AG04450 (cell line): ENCODE measurements at places on chromosomes 16 and 17.

- DNase-seq, result no peak
Measured at GRCh38 chr16:68015681-68016080, at the start of gene DPEP2NB. DPEP2NB (minus strand) TSS chr16:68015911; CDS start chr16:68015770, 141 bp downstream.

DNA sequence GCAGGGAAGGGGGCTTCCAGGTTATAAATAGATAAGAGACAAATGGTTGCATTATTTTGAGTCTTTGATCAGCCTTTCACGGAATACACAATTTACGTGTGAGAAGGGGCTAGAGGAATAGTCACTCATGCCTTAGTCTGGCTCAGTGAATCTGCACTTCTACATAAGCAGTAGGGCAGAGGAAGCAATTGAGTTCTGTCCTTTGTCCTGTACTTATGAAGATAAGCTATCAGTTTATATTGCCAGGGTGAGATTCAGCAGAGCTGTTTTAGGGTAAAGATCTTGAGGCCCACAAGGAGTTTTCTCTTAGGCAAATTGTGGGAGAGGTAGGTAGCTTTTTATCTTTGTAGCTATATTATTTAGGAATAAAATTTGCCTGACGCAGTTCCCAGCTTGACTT lies 33.3 kb downstream of the TOM1L1 start:
- DNase-seq, result no peak

DNA sequence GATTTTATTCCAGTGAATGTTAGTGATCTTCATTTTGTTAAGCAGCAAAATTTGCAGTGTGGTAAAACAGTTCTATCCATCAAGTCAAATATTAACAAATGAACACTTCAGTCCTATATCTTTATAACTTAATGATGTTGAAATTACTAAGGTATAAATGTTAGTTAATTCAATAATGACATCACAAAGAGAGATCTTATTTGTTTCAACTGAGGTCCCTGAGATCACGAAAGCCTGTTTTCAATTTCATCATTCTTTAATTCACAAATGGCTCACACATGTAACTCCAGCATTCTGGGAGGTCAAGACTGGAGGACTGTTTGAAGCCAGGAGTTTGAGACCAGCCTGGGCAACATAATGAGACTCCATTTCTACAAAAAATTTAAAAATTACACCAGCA lies 13.9 kb downstream of the SMURF2 start:
- DNase-seq, result no peak

DNA sequence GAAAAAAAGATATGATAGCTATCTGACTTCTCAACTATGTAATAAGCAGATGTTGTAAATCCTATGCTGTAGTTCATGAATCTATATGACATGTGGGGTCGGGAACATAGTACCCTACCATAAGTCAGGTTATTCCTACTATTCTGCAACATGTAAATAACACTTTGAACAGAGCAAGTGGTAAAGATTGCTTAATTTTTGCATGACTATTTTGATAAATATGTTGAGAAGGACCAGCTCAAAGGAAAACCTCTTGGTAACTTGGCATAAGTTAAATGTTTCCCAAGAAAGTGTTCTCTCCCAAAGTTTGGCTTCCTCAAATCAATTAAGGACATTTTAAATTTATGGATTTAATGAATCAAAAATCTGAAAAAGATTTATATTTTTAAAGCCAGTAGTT lies 62.1 kb downstream of the ABHD15 start:
- no peak for DNase-seq

DNA sequence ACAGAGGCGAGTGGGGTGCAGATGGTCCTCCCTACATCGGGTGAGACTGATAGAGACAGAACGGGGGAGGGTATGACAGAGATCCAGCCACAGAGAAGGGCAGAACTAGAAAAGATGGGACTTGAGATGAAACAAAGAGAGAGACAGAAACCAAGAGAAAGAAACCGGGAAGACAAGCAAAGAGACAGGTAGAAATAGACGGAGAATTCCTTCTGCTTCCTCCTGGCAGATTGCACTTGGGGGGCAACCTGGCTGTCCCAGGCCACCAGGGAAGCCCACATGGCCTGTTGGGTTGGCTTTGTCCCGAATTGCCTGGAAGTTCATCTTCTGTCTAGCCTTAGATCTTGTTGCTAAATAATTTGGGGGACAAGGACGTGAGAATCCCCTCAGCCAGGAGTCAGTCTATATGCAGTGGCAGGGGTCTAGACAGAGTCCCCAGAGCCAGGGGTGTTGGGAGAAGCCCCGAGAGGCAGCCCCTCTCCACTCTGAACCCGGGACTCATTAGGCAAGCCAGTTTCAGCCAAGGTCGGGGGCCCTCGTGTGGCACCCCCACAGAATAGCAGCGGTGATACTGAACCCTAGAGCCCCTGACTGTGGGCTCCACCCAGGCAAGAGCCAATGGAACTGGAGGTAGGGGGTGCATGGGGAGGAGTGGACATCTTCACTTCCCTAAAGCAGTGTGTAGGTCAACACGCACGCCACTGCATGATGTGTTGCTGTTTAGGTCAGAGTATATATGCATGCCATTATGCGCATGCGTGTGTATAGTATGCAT lies 627 bp upstream of the TSPOAP1 start:
- DNase-seq, result no peak

DNA sequence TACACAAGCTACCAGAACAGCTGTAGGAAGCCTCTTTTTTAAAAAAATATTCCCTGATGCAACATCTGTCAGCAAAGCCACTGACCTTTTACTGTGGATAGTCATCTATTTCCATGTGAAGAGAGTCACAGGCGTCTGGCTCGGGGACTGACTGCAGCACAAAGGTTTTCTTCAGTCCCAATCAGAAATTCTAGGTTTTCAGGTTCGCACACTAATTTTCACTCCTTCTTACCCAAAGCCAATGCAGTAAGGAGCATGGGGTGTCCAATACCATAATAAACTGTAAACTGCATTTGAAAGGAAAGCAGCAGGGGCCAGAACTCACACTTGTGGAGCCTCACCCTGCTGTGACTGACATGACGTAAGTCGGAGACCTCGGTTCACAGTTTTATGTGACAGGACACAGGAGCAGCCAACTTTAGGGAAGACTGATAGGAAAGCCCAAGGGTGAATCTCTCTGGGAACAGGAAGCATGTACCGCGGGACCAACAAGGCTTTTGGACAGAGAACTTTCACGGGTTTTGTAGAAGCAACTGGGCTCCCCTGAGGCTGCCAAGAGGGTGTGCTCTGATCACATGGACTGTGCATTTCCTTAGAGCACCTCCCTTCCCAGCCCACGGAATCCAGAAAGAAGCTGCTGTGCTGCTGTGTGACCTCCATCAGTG lies 9.1 kb upstream of the TMEM100 start:
- no peak for DNase-seq

DNA sequence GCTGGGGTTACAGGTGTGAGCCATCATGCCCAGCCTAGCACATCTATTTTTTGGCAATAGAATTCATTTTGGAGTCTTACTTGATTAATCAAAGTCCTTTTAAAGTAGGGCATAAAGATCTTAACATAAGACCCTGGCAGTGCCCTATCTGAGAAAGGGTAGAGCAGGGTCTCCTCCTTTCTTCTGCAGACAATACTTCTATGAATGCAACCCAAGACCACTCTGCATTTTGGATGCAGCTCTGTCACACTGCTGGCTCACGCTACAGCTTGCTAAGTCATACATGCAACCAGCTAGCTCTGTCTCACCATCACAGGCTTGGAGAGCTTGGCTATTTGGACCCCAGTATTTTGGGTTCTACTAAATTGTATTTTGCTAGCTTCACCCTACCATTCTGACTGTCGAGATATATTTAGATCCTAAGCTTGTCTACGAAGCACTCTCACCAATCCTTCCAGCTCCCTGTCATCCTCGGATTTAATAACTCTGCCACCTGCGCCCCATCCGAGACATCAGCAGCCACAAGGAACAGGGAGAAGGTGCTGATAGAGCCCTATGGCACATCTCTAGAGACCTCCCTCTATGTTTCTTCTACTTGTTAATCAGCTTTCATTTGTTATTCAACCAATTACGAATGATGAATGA lies 45.1 kb downstream of the RBFOX3 start:
- DNase-seq, result no peak

DNA sequence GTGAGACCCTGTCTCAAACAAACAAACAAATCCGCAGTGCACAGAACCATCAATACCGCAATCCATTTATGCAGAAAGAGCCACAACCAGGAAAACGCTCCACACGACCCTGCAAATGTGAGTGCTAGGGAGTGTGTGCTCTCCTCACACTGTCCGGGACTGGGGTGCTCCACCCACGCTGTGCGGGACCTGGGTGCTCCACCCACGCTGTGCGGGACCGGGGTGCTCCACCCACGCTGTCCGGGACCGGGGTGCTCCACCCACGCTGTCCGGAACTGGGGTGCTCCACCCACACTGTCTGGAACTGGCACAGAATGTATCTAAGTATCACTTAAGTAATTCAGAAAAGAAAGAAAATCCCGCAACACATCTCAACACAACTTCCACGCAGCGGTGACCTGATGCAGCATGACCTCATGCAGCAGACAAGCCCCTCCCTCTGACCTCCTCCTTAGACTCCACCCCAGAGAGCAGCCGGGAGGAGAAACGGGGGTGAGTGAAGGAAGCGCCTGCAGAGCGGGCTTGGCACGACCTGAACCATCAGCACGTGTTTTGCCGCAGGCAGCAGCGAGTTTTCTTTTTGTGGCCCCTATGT lies 38.5 kb downstream of the ZNF276 start:
- no peak for DNase-seq

DNA sequence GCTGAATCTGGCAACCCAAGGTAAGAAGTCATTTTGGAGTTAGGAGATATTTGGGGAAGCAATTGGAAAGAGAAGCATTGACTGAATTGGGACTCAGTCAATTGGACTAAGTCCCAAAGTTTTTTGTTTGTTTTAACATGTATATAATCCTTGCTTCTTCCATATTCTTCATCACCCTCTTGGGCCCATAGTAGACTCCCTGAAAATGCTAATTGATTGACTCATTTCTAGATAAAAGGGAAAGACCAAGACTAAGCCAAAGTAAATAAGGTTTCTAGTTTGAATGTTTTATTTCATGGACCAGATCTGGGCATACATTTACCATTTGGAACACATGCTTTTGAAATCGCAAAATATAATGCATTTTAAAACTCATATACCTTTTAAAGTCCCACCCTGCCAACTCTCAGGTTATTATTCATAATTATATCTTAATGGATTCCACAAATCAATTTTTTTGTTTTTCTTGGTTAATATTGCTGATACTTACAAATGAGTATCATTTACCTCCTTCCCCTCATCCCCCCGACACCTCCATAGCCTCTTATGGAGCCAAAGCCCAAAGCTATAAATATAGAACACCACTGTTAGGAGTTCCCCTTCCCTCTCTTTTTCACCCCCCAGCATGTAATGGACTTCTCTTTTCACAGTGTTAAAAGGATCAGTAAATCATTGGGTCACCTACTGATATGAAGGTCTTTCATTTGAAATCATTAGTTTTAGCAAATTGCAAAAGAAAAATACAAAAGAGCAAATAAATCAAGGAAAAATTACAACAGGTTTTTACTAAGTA lies 674.0 kb upstream of the SOX9 start:
- DNase-seq, result no peak

DNA sequence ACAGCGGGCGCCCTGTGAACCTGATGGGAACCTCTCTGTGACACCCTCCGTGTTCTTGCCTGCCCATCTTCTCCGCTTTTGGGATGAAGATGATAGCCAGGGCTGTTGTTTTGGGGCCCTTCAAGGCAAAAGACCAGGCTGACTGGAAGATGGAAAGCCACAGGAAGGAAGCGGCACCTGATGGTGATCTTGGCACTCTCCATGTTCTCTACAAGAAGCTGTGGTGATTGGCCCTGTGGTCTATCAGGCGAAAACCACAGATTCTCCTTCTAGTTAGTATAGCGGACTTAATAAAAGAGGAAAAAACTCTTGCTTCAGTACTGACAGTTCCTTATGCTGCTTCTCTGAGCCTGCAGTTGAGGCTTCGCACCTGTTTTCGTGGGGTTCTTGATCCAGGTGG lies 10.5 kb downstream of the CDK5RAP3 start:
- DNase-seq, result no peak

DNA sequence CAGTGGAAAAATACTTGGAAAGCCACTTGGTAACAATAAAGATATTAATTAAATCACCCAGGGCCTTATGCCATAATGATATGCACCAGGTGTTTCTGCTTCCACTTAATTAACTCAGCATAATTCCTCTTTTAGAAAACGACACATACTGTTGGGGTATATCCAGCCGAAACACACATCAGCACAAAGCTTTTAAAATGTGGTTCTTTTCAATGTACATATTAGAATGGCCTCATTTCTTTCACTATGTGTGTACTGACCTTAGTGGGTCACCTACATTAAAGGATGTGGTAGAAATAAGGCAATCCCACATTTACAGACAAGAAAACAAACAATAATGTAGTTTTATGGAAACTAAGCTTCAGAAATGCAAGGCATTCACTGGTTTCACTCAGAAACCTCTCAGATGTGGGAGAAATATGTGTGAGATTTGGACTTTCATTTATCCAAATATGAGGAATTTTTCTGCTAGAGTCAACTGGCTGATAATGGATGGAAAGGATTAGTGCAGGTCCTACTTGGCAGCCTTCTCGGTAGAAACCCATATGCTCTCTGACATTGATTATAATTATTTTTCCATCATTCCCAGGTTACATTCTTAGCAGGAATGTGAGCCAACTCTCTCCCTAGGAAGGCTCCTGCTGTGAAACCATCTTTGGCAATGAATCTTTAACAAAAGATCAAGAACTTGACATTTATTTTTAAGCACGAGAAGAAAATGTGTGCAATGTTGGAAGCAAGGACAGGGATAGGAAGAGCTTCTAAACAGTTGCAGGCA lies 66.7 kb upstream of the DHX40 start:
- DNase-seq, result no peak

- DNase-seq, result no peak
Measured at GRCh38 chr16:73290258-73290657, 242.3 kb upstream of the ZFHX3 start.

DNA sequence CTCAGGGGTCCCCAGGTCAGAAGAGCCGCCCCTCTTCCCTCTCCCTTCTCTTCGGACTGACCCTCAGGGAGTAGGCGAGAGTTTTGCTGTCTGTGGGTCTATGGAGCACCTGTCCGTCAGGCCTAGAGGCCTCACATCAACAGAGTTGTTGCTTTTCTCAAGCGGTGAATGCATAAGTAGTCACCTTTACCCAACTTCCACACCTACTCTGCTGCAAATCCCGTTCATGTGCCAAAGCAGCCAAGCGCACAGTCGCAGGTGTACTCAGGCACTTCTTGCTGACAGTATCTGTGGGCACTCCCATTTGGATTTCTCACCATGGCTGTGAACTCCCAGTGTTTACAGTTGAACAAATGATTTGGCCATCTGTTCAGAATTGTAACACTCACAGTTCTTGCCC lies 4.0 kb upstream of the FA2H start:
- DNase-seq, result no peak
